ENCODE measurements at places on chromosomes 13 and 19.

GRCh38 chr19:30731591-30731990 lies 359.4 kb downstream of the ZNF536 start:
- DNase-seq = no peak

DNA sequence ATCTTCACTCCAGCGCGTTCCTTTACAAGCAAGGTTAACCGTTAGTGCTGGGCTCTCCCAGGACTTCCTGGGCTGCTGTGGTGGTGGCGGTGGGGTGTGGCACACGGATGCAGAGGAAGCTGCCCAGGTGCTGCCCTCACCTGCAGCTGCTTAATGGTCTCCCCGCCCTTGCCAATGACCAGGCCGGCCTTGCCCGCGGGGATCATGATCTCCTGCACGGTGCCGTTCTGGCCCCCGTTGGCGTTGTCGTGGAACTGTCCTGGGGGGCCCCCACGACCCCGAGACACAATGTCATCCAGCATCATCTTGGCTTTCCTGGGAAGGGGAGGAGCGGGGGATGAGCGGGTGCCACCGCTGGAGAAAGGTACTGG lies 6.1 kb downstream of the KHSRP start:
- no peak for DNase-seq

- no peak for DNase-seq
Measured at GRCh38 chr19:30085394-30085793, 143.4 kb downstream of the URI1 start.

DNA sequence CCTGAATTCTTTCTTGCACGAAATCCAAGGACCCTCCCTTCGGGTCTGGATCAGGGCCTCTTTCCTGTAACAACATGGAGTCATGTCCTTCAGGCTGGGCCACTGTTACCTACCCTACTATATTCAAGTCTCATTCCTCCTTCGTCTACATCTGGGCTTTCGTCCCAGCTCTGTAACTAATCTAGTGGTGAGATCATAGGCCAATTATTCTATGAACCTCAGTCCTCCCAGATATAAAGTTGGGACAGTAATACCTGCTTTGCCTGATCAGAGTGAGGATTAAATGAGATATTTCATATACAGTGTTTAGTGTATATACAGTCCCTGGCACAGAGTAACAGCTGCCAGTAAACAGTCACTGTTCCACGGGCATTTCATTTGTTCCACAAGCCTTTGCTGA lies 48.3 kb upstream of the ATP12A start:
- no peak for DNase-seq

GRCh38 chr13:24741016-24741662 lies 22.8 kb upstream of the RNF17 start:
- DNase-seq = no peak

GRCh38 chr13:30831515-30831914 lies 74.6 kb upstream of the MEDAG start:
- no peak for DNase-seq

GRCh38 chr13:111421216-111421615 lies 100.8 kb downstream of the TEX29 start:
- DNase-seq = no peak

DNA sequence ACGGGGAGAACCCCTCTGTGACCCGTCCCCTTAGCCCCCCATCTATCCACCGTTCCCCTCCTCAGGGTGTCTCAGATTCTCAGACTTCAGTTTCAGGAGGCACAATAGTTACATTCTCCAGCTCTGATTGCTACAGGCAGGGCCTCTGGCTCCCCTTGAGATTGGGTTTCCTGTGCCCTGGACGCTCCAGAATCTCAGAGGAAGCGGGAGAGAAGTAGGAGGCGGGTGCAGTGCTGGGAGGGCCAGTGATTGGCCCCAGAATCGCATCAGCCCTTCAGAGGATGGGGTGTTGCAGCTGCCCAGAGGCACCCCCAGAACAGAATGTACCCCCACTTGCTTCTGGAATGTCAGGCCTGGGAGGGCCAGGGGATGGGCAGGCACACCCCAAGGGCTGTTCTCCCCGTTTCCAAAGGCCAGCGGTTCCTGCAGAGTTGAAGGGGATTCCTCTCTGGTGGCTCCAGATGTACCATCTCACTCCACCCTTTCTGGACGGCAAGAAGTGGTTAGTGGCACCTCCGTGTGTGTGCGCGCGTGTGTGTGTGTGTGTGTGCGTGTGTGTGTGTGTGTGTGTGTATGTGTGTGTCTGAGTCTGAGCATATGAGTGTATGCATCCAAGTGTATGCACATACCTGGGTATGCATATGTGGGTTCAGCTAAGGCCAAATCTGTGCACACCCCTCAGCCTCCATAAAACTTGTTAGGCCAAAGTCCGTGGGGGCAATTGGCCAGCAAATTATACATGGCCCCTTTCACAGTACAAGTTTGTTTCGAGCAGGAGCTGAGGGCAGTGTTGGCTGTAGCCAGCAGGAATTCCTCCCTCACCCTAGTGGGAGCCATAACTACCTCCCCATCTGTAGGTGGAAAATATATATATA lies 35.5 kb downstream of the LYL1 start:
- no peak for DNase-seq

GRCh38 chr19:38912600-38913514 lies 871 bp upstream of the CCER2 start:
- no peak for DNase-seq

GRCh38 chr13:30870049-30870884 lies 35.8 kb upstream of the MEDAG start:
- peak; percentile 81 for DNase-seq

DNA sequence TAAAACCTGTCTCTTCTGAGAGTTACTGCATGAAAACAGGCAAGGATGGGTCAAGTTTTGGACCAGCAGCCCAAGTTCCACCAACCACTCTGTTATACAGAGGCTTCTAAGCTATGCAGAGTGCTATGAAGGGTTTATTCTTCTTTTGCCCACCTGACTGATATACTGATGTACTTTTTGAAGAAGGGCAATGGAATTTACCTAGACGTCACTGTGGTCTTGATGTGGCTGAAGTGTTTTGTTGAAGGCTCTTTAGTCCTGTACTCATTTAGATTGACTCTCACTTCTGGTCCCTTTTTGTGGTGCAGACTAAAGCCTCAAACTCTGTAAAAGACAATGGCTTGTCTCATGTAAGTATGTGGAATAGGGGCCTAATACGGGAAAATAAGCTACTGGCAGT lies 92.0 kb downstream of the DGKH start:
- DNase-seq = no peak

DNA sequence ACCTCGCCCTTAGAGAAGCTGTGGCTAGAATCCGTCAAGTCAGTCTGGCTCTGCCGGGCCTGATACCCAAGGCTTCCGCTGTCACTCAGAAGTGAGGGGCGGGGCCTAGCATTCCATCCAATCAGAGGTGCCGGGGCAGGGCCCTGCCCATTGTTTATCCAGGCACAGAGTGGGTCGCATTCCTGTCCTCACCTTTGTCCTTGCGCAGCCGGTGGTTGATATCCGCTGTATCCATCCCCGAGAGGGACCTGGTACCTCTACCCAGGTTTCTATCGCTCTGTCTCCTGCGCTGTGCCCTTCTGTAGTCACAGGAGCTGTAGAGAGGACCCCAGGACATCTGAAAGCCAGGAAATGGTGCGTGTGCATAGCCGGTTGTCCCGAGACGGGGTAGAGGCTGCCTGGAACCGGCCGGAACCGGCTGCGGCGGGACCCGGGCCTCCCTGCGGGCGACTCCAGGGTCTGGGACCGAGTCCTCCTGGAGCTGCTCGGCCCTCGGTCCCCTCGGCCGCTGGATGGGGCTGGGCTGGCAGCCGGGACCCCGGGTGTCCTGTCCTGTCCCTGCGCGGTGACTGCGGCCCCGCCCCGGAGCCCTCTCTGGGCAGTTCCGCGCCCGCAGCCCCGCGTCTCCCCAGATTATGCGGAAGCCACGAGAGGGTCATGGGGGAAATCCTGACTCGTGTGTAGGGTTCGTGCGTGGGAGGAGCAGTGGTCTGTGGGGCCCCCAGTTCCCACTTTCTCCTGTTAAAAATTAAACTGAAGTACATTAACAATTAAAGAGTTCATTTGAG lies at the start of gene ZNF763:
TSS of gene ZNF763 (plus strand) at position 183 of the 788 bp plus-strand sequence. CDS start at position 352, 169 bp downstream.
- peak; percentile 90 for DNase-seq

DNA sequence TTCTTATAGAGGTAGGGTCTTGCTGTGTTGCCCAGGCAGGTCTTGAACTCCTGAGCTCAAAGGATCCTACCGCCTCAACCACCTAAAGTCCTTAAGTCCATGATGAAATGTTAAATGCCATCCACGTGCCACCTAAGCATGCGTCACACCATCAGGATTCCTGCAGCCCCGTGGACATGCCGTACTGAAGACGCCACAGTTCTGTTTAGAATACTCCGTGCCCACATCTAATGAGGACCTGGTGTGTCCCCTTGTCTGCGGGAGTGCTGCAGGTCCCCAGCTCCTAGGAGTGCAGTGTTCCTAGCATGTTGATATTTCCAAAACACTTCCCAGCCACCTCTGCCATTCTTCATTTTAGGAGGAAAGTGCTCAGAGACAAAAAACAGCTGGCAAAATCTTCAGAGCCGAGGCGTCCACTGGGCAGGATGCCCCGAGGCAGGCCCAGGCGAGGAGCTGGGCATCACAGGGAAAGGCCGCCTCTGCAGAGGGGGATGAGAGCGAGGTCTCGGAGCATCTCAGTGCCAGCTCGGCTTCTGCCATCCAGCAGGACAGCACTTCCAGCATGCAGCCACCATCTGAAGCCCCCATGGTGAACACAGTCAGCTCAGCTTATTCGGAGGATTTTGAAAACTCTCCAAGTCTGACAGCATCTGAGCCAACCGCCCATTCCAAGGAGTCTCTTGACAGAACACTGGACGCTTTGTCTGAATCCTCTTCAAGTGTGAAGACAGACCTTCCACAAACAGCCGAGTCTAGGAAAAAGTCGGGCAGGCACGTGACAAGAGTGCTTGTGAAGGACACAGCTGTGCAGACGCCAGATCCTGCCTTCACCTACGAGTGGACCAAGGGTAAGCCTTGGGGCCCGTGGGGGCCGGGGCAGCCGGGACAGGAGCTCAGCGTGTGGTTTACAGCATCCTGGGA lies 13.2 kb downstream of the C19orf44 start:
- DNase-seq = peak; percentile 72

DNA sequence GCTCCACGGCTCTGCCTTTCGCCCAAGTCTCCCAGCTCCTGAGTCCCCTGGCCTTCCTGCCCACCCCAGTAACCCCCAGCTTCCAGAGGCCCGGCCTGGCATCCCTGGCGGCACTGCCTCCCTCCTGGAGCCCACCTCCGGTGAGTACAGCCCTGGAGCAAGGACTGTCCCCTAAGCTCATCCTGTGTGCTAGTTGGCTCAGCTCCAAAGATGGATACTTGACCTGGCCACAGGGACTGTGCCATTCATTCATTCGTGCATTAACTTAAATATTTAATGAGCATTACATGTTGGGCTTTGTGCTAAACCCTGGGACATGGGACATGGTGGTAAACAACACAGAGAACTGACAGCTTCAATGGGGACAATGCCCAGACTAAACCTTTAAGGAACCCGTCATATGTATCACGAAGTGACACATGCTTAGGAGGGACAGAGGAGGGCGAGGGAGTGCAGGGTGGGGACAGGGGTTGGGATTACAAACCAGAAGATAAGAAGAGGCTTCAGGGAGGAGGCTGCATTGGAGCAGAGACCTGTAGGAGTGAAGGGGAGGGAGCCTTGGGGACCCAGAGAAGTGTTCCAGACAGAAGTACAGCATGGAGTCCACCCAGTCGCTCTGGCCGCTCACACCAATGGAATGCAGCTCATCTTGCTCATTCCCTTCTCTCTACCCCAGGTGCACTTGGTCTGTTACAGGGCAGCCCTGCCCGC lies 6.9 kb upstream of the OVOL3 start:
- DNase-seq = no peak

DNA sequence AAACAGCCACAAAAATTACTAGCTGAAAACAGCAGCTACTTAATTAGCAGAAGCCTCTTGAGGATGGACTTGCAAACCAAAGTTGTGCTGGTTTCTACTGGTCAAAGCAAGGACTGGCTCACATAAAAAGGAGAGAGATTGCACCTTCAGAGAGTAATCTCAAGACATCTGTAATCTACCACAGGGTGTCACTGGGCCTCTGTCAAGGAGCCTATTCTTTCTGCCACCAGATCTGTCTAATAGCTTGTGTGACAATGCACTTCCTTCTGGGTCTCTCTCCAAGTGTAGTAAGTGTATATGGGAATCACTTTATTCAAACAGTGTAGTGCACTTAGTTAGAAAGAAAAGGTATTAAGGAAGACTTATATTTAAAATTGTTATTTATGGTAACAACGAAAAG lies 24.4 kb upstream of the ZNF561 start:
- no peak for DNase-seq

GRCh38 chr19:33683881-33684537 lies 62.3 kb downstream of the CHST8 start:
- peak; percentile 58 for DNase-seq

- no peak for DNase-seq
Measured at GRCh38 chr19:1977120-1977519, 36.1 kb downstream of the CSNK1G2 start.

GRCh38 chr19:39692822-39693221 lies 11.5 kb upstream of the LGALS14 start:
- no peak for DNase-seq

GRCh38 chr19:40673397-40673796 lies 17.1 kb downstream of the NUMBL start:
- DNase-seq = no peak

DNA sequence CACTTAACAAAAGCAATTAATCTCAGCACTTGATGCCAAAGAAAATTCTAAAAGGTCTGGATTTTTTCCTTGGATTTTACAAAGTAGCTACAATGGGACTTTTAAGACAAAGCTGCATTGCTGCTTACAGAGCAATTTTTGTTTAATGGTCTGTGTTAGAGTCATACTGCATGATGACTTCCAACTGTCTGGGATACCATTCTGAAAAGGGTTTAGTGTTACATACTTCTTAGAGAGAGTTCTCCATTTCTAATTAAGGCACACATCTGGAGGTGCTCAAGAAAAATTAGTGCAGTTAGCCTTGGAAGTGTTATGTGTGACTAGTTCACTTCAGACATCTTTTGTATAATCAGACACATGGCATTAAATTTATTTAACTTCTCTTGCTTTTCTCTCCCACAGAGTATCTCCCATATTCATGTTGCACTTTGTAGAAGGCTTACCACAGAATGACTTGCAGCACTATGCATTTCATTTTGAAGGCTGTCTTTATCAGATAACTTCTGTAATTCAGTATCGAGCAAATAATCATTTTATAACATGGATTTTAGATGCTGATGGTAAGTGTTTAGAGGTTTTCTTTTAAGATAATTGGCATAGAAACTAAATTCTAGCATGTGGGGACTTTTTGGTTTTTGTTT lies 35.1 kb downstream of the USPL1 start:
- DNase-seq = no peak

- DNase-seq = peak; percentile 40
Measured at GRCh38 chr19:31560086-31561060, 211.1 kb upstream of the TSHZ3 start.

DNA sequence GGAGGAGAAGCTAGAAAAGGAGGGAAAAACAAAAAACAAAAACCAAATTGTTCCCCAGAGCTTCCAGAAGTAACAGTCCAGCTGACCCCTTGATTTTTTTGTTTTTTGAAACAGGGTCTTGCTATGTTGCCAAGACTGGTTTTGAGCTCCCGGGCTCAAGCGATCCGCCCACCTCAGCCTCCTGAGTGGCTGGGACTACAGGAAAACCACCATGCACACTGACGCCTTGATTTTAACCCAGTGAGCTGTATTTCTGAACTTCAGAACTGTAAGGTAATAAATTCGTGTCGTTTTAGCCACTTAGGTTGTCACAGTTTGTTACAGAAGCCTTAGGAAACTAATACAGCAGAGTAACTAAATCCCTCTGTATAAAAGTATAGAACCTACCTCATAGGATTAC lies 1.1 kb upstream of the NEK3 start:
- DNase-seq = no peak

- no peak for DNase-seq
Measured at GRCh38 chr13:45315520-45316167, 25.3 kb downstream of the TPT1 start.

All from left hindlimb (tissue), 1 donor.